ENCODE measurements at places on chromosomes 6 and 20.

- peak; percentile 59 for DNase-seq
Observed at GRCh38 chr6:108621117-108621516, 60.4 kb downstream of the FOXO3 start.

- no peak for DNase-seq
Observed at GRCh38 chr6:157245436-157245835, 77.9 kb downstream of the TMEM242 start.

DNA sequence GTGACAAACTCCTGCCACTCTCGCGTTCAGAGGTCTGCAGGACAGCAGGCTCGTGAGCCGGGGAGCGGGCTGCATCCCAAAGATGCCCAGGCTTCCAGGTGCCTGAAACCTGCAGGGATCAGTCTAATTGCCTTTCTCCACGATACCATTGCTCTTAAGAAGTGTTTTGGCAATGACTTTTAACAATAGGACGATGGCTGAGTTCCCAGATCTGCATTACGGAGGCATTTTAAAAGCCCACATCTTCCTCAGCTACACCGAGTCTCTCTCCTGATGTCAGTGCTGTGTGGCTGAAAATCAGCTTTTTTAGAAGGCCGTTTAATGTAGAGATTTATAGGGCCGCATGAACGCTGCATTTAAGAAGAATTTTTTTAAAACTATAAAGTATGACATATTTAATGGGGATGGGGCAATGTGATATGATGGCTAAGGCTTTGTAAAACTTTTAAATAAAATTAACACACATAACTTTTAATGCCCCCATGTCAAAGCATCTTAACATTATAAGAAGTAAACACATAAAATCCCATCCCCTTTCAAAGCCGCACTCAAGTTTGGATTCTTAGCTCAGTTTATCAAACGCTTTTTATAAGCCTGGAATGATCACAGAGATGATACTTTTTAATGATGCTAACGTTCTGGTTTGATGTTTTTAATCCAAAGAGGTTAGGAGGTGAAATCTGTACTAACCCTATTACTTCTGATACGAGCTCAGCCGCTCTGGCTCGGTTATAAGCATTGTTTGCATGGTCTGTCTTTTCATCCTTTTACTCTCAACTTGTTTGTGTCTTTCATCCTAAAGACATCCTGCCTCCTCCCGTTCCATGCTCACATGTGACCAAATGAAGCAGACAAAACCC lies 386.0 kb downstream of the SMOC2 start:
- no peak for DNase-seq

DNA sequence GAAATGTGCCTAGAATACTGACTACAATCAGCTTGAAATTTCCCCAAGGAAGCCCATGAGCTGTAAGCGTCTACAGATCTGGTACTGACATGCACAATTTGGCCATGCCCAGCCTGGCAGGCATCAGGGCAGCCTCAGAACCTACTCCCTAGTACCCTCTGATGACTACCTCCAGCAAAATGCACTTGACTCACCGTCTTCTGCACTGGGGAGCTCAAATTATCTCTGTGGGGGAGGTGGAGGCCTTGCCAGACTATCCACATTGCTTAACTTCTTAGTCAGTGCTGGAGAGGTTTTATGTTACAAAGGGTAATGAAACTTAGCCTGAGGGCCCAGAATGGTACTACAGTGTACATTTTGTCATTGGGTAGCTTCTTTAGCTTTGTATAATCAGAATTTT lies 126.0 kb upstream of the ADGRF1 start:
- peak; percentile 96 for DNase-seq

- DNase-seq: no peak
Observed at GRCh38 chr6:160396292-160396691, 48.1 kb downstream of the SLC22A3 start.

- no peak for DNase-seq
Observed at GRCh38 chr6:151014404-151015100, 149.1 kb downstream of the MTHFD1L start.
